Left ventricle myocardium superior (tissue), 1 donor: ENCODE measurements at places on chromosomes 3 and 15. TPM values are rescaled to one million over a fixed set of nuclear protein-coding genes. Genes with fewer than 3 reads are reported as not detected.

- no peak for DNase-seq
Measured at GRCh38 chr3:157491136-157491535, 12.1 kb downstream of the VEPH1 start.

- no peak for DNase-seq
Measured at GRCh38 chr3:146912241-146913015, 307.3 kb upstream of the PLSCR5 start.

DNA sequence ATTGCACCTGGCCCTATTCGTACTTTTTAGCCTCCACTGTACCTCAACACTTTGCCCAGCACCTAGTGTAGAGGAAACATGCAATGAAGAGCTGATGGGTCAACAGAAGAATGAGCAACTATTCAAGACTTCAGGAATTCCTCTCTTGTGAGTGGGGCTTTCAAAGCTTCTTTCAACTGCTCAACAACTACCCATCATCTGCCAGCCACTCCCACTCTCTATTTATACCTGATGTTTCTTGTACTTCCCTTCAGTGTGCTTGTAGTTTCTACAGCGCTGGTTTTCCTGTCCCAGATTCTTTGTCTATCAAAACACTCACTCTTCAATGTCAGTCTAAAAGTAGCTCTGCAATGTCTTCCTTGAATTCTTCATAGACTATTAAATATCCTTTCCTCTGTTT, 168.3 kb upstream of the LPP start:
- no peak for DNase-seq

DNA sequence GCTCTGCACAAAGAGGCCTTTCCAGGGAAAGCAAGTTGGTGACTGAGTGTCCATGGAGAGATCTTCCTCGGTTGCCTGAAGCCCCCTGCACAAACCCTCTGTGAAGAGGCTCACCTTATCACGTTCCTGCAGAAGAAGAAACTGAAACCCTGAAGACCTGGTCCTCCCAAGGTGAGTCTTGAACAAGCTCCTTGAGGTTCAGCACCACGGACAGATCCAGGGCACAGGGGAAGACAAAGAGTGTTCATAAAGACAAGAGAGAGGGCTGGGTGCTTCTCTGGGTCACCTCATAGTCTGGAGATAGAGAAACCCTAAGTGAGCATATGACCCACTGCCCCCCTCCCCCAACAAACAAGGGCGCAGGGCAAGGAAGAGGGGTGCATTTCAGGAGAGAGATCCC, 21.7 kb upstream of the TBC1D21 start:
- peak; percentile 39 for DNase-seq

DNA sequence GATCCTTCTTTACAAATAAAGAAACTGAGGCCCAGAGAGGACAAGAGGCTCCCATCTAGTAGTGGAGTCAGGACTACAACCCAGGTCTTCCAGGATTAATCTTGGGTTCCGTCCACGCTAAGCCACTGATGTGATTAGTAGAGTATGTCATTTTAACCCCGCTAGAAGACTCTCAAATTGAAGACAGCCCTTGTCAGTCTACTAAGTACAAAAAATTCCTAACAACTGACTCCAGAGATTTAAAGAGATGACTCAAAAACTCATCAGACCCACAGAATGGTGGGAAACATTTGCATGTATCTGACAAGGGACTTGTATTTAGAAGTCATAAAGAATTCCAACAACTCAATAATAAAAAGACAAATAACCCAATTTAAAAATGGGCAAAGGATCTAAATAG, 145.3 kb downstream of the CNTN3 start:
- no peak for DNase-seq

- peak; percentile 22 for DNase-seq
Measured at GRCh38 chr3:46671541-46672348, 21.7 kb downstream of the ALS2CL start.

DNA sequence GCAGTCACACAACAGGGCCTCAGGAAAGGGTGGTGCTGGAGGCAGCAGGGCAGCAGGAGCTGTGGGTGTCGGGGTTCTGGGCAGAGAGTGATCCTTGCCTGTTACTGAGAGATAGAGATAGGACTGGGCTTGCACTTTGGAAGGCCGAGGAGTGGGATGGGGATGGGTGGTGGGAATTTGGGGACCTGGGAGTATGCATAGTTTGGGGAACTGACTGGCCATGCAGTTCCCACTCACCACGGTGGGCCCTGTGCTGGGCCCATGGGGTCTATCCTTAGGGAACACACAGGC, 192.5 kb upstream of the LINGO1 start:
- no peak for DNase-seq

- no peak for DNase-seq
Measured at GRCh38 chr15:64841060-64841343, 713 bp upstream of the PLEKHO2 start.

- no peak for DNase-seq
Measured at GRCh38 chr3:164852866-164853265, 225.4 kb downstream of the SI start.

DNA sequence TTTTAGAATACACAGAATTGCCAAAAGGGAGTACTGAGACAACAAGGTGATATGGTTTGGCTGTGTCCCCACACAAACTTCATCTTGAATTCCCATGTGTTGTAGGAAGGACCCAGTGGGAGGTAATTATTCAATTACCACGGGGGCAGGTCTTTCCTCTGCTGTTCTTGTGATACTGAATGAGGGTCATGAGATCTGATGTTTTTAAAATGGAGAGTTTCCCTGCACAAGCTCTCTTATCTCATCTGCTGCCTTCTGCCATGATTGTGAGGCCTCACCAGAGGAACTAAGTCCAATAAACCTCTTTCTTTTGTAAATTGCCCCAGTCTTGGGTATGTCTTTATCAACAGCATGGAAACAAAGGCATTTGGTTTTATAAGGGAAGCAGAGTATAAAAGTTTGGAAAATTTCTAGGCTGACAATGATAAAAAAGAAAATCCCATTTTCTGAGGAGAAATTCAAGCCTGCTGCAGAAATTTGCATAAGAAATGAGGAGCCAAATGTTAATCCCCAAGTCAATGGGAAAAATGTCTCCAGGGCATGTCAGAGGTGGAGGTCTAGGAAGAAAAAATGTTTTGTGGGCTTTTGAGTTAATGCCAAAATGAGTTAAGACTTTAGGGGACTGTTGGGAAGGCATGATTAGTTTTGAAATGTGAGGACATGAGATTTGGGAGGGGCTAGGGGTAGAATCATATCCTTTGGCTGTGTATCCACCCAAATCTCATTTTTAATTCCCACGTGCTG, 130.5 kb upstream of the THRB start:
- DNase-seq = no peak

GRCh38 chr15:35827141-35827540, 281.2 kb upstream of the DPH6 start:
- DNase-seq = no peak

Gene CORO2B
- total RNA-seq = 5.9 TPM

Gene ADGRG7
- total RNA-seq = not detected

Gene NOX5
- total RNA-seq = not detected

Gene ITIH4
- 4.1 TPM for total RNA-seq

Gene NME9
- total RNA-seq = 0.59 TPM

Gene ZNF619
- total RNA-seq = 4.3 TPM

Gene LRTM1
- not detected for total RNA-seq

Gene GOLGA8S
- total RNA-seq = 0.40 TPM

Gene LINGO1
- total RNA-seq = 1.7 TPM

Gene ISG20
- 3.6 TPM for total RNA-seq

Gene EXOG
- 27.0 TPM for total RNA-seq

Gene ATP10A
- total RNA-seq = 1.2 TPM

Gene CLSTN2
- total RNA-seq = 4.9 TPM
